SK-N-SH (cell line): ENCODE measurements at places on chromosomes 3 and 15. TPM values are rescaled to one million over a fixed set of nuclear protein-coding genes. Genes with fewer than 3 reads are reported as not detected.

DNA sequence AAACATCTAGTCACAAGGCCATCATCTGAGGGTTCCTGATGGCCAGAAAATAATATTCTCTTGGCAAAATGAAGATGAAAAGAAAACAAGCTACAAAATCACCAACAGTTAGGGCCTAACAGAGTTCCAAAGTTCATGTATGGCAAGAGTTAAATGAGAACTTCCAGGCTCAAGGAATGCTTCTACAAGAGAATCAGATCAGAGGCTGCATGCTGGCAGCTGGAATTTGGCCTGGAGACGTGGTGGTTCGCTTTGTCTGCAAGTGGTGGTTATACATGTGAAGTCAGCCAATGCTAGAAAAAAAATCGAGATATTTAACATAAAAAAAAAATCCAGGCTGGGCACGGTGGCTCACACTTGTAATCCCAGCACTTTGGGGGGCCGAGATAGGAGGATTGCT lies 5.6 kb downstream of the SIAH2 start:
- no peak overlapping the region for H3K4me3 ChIP-seq
- no peak overlapping the region for H3K27ac ChIP-seq
- H3K4me1 ChIP-seq: no peaks in the 10 kb centered on the region
- no peak for DNase-seq
- peaks cover 4% of the 10 kb centered on the region for H3K36me3 ChIP-seq

- no peaks in the 10 kb centered on the region; the same call in 1 of the 2 replicates for H3K27me3 ChIP-seq
- H3K4me3 ChIP-seq: no peak overlapping the region
- no peak overlapping the region for H3K27ac ChIP-seq
- H3K4me1 ChIP-seq: no peaks in the 10 kb centered on the region; the same call in 1 of the 2 replicates
Observed at GRCh38 chr3:126245811-126246727, 65.7 kb upstream of the ALDH1L1 start.

- H3K4me3 ChIP-seq: no peak overlapping the region
- no peak overlapping the region for H3K27ac ChIP-seq
- H3K4me1 ChIP-seq: no peaks in the 10 kb centered on the region
- no peak for DNase-seq
Observed at GRCh38 chr3:56254835-56255234, 213.4 kb downstream of the ERC2 start.

DNA sequence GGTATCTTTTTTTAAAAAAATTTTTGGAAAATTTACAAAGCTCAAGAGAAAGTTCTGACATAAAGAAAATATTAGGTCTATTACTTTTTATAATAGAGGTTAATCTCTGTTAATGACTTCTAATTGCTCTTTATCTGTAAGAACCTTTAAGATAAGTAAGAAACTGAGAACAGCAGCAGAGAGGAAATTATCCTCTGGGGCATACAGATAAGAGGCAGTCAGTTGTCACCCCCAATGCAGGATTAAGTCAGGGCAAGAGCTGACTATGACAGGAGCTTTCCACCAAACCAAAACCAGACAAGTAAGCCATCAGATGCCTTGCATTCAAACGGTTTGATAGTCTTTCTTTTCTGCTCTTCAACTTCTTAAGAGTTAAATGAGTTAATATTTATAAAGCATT lies 149.0 kb downstream of the GSK3B start:
- peak; percentile 17 for DNase-seq
- no peaks in the 10 kb centered on the region; the same call in 1 of the 2 replicates for H3K4me1 ChIP-seq
- peaks cover 31% of the 10 kb centered on the region for H3K36me3 ChIP-seq
- no peak overlapping the region for H3K27ac ChIP-seq
- H3K27me3 ChIP-seq: no peaks in the 10 kb centered on the region

DNA sequence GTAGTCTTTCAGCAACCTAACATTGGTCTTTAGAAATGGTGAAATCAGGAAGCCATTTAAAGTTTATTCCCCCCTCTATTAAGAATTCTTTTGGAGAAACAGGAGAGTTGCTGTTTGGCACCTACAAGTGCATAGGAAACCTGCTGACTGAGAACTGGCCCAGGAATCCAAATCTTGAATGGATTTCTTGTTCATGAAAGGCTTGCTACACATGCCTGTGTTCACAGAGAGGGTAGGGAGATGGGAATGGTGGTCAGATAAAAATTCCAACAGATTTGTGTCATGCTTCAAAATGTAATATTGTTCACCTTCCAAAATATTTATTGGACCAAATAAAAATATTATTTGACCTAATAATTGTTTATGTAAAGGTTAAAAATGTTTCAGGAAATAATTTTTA lies 24.2 kb upstream of the ZPLD1 start:
- no peaks in the 10 kb centered on the region; the same call in none of the 2 replicates for H3K4me1 ChIP-seq
- no peaks in the 10 kb centered on the region for H3K27me3 ChIP-seq
- H3K4me3 ChIP-seq: no peak overlapping the region
- H3K27ac ChIP-seq: no peak overlapping the region
- DNase-seq: no peak

- H3K4me3 ChIP-seq: no peak overlapping the region
- H3K36me3 ChIP-seq: no peaks in the 10 kb centered on the region
- 0 out of 2 replicates have a peak, but pooled peaks cover 3% of the 10 kb centered on the region for H3K4me1 ChIP-seq
- no peaks in the 10 kb centered on the region for H3K27me3 ChIP-seq
- H3K27ac ChIP-seq: no peak overlapping the region
Observed at GRCh38 chr15:62087671-62088352, 21.0 kb downstream of the C2CD4A start.

- H3K4me3 ChIP-seq: no peak overlapping the region
- H3K27me3 ChIP-seq: no peaks in the 10 kb centered on the region
- no peak for DNase-seq
- H3K4me1 ChIP-seq: no peaks in the 10 kb centered on the region
- H3K36me3 ChIP-seq: no peaks in the 10 kb centered on the region
Observed at GRCh38 chr3:80750637-80751036, 982.8 kb upstream of the ROBO1 start.

DNA sequence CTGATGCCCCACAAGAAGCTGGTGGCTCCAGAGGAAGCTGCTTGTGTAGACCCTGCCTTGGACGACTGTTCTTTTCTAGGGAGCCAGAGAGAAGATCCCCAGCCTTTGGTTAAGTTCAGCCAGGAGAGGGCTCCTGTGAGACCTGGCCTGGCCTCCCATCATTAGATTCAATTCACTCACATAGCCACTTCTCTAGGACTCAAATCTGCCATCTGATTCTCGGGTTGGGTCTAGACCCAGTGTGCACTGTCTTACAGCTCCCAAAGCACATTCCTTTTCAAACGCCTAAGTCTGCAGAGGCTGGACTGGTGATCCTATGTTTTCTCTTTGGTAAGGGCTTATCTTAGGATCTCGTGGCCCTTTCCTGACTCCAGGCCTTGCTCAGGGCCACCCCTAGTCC lies 81.7 kb upstream of the NPHP3 start:
- no peak overlapping the region for H3K4me3 ChIP-seq
- H3K4me1 ChIP-seq: no peaks in the 10 kb centered on the region
- peak; percentile 9 for DNase-seq
- no peak overlapping the region for H3K27ac ChIP-seq

GRCh38 chr15:95417761-95418160 lies 912.7 kb upstream of the NR2F2 start:
- H3K4me3 ChIP-seq: no peak overlapping the region
- H3K4me1 ChIP-seq: no peaks in the 10 kb centered on the region
- H3K27me3 ChIP-seq: no peaks in the 10 kb centered on the region
- H3K36me3 ChIP-seq: no peaks in the 10 kb centered on the region
- no peak overlapping the region for H3K27ac ChIP-seq

DNA sequence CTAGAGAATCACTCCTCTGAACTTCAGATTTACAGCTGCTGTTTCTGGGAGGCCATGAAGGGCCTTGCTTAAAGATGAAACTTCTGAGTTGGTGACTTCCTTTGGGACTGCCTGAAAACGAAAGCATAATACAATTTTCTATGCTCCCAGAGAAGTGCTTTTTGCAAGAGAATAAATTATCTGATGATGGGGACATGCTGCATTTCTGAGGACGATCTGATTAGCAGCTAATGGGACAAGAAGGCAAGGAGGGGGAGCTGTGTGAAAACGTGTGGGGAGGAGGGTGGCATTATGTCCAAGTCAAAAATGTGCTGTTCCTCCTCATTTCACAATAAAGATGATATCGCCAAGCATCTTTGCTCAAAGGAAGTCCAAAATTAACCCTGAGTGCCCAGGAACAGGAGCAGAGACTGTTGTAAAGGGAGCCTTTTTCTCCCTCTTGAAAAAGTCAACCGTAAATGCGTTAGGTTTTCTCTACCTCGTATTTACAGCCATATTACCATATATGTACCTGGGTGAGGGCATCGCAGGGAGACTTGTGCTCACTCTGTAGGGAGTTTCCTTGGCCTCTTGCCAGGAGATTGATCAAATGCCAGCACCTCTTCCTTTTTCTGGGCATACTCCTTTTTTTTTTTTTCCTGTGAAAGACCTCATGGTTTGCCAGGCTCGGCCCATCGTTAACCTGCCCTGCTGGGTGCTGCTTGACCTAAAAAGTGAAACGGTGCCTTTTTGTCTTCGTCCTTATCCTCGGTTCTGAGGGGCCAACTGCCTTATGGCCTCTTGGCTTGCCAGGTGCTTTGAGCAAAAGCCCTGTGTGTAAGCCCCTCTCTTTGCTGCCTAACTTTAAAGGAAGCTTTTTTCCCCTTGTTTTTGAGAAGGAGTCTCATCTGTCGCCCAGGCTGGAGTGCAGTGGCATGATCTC lies 11.5 kb downstream of the ITPR1 start:
- H3K36me3 ChIP-seq: peaks cover 4% of the 10 kb centered on the region
- H3K27me3 ChIP-seq: no peaks in the 10 kb centered on the region
- DNase-seq: peak; percentile 61
- H3K4me3 ChIP-seq: peak overlapping the region; percentile 55
- 0 out of 2 replicates have a peak, but pooled peaks cover 9% of the 10 kb centered on the region for H3K4me1 ChIP-seq
- peak overlapping the region; percentile 89 for H3K27ac ChIP-seq

DNA sequence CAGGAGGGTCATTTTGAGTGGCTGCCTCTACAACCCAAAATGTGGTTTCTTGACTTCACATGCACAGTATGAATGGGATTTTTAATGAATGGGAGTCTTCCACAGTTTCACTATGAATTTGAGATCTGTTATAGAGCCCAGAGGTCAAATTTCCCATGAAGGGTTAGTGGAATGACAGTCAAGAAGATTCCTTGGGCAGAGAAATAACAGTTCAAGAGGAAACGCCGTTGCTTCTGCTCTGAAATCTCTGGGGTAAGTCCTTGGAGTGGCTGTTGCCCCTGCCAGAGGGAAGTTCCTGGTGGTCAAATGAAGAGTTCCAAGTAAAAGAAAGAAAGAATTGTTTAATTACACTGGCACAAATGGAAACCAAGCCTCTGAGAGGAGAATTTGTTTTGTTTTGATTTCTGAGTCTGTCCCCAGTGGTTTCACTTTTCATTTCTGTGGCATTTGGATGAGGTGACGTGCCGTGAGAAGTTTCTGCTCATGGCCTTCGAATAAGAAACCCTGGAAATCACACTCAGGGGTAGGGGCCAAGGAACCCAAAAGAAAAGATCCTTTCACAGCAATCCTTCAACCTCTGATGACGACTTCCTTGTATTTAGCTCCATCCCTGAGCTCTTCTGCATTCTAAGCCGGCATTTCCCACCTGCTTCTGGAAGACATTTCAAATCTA lies 77.5 kb upstream of the IL12A start:
- H3K27ac ChIP-seq: no peak overlapping the region
- no peak overlapping the region for H3K4me3 ChIP-seq
- no peaks in the 10 kb centered on the region for H3K27me3 ChIP-seq

The TEX9 gene
- polyA plus RNA-seq: 1.9 and 2.6 TPM in 2 replicates
